ENCODE measurements at places on chromosomes 4 and X.

DNA sequence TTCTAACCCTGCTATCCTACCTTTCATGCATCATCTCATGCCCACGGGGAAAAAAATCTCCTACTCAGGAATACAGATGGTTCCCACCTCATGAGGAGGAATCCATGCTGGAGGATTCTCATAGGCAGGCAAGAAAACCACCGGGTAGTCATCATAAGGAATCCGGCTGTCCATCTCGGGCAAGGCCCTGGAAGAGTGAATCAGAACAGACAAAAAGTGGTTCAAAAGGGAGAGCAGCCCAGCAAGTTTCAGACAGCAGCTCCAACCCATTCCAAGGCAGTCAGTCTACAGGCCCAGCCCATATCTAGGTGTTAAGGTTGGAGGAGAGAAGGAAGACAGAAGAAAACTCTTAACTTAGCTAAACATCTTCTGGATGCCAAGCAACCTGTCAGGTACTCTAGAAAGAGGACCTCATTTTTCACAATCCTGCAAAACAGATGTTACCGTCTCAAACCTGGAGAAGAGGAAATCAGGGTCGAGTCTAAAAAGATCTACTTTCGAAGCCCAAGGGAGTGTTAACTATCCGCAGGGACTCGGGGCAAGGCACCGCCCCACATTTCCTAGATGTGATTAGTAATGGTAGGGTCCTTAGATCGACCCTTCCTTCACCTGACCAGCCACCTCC is 447 bp downstream of the PDZD11 start:
- DNase-seq: no peak

DNA sequence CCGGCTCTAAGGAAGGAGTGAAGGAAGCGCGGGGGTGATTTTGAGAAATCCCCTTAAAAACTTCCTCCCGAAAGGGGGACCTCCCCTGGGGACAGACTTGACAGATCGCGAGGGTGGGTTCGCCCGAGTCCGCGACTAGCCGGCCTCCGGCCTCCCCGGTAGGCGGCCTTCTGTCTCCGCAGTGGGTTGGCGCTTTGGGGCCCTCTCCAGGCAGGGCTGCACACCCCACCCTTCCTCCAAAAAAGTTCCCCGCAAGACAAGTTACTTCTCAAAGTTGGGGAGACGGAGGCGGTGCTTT is 24.8 kb downstream of the HOPX start:
- no peak for DNase-seq

DNA sequence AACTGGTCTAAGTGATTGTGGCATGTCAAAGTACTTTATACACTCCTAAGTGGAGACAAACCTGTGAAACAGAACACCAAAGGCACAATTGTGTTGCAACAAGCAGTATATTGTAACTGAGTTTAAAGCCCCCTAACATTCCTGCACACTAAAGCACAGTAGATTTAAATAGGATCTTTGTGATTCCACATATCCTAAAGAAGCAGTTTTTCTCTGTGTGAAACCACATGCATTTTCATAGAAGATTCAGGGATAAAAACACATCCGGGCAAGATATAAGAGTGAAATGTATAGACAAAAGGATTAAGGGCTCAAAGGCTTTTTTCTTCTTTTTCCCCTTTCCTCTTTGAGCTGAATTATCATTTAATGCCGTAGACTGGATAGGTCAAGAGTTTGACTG is 82.2 kb downstream of the ANK2 start:
- DNase-seq: no peak

DNA sequence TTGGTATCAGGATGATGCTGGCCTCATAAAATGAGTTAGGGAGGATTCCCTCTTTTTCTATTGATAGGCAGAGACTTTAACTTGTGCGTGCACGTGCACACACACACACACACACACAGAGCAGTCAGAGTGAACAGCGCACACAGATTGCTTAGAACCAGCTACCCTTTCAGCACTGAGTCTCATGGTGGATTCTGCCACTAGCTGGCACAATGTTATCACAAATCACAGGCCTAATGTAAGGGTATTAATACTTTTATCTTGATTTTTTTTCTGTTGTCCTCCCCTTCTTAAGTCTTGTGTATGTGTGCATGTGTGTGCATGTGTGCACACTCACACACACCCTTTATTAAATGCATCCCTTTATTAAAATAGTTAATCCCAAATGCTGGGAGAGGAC is 53.2 kb downstream of the HADH start:
- no peak for DNase-seq

- no peak for DNase-seq
Measured at GRCh38 chr4:145716200-145716599, 36.3 kb downstream of the C4orf51 start.

DNA sequence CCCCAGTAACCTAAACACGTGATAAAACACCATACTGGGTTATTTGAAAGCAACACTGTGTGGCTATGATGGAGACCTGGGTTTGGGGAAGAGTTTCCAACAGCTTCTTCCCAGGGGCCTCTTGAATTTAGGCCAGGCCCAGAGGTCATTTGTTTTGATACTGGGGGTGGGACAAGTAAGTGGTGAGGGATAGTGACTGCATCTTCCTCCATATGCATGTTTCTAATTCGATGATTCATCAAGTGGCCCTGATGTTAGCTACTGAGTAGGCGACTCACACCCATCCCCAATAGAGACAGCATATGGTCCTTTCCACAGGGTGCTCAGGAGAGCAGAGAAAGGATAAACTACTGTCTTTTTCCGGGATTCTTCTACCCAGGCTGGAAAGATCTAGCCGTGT is 2.7 kb downstream of the NDP start:
- DNase-seq: no peak

DNA sequence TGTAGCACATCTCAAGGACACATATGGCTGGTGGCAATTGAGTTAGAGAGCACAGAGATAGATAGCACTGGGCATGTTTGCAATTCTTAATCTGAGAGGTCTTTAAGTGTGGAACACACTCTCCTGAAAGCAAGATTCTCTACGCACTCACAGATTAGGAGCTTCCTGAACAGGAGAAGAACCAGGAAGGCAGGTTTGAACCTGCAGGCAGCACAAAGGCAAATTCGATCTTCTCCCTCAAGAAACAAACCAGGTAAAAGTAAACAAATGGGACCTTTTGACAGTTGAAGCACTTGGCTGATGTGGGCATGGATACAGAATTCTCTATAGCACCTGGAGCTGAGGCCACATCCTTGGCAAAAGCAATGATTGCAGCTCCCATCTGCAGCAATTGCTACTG is 24.3 kb downstream of the HS3ST1 start:
- DNase-seq: no peak

GRCh38 chrX:13387666-13388494 is 68.0 kb upstream of the ATXN3L start:
- no peak for DNase-seq

GRCh38 chrX:121308276-121308805 is 260.9 kb downstream of the GLUD2 start:
- no peak for DNase-seq

- DNase-seq: peak; percentile 85
Measured at GRCh38 chr4:55312489-55313101, 33.4 kb upstream of the SRD5A3 start.

GRCh38 chr4:142419712-142420111 is 426.4 kb downstream of the INPP4B start:
- no peak for DNase-seq

DNA sequence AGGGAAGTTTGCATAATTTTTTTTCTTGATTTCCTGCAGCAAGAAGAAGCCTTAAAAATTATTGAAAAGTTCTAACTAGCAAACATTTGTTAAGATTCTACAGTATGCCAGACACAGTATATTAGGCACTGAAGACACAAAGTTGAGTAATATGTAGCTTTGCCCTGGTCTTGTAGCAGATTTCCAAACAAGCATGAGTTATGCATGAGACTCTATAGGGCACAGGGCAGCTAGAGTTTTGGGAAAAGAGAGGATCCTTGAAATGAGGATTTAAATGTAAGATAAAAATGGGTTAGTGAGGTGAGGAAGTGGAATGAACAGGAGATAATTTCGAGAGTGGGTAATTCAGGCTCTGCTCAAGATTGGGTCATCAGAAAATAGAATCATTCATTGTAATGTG is 8.6 kb upstream of the GPRIN3 start:
- no peak for DNase-seq

- no peak for DNase-seq
Measured at GRCh38 chr4:128862608-128863311, 53.3 kb downstream of the JADE1 start.

GRCh38 chr4:129092631-129093190 is 628 bp downstream of the SCLT1 start:
- no peak for DNase-seq

GRCh38 chr4:20326460-20326859 is 74.8 kb downstream of the SLIT2 start:
- DNase-seq: no peak

GRCh38 chrX:19057856-19058255 is 64.4 kb downstream of the ADGRG2 start:
- no peak for DNase-seq
